ENCODE measurements at places on chromosomes 3 and 15.

- H3K27me3 ChIP-seq = peaks cover 6% of the 10 kb centered on the region
- no peak for DNase-seq
- H3K4me1 ChIP-seq = peaks cover 27% of the 10 kb centered on the region
- peaks cover 76% of the 10 kb centered on the region for H3K36me3 ChIP-seq
- peak overlapping the region; percentile 30 for H3K27ac ChIP-seq
Observed at GRCh38 chr15:85452436-85452835, 72.0 kb downstream of the AKAP13 start.

DNA sequence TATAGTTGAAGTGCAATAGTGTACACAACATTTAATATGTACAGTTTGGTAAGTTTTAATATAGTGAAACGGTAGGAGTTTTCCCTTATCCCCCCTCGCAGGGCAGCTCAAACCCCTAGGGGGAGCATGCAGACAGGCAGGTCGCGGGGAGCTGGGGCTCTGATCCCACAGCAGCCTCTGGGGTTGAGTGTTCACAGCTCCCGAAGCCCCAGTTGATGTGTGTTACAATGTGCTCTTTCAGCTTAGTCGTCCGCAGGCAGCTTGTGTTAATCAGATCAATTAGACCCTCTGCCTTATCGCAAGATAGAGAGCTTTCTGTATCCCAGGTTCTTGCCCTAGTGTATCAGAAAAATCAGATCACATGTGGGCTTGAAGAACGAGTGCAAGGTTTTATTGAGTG lies 143.1 kb upstream of the CHRNA7 start:
- H3K4me1 ChIP-seq = no peaks in the 10 kb centered on the region
- DNase-seq = peak; percentile 22
- H3K4me3 ChIP-seq = no peak overlapping the region

GRCh38 chr3:116260491-116260890 lies 184.8 kb downstream of the LSAMP start:
- DNase-seq = no peak
- no peaks in the 10 kb centered on the region for H3K36me3 ChIP-seq
- no peak overlapping the region for H3K27ac ChIP-seq
- no peaks in the 10 kb centered on the region for H3K27me3 ChIP-seq
- H3K4me3 ChIP-seq = no peak overlapping the region

DNA sequence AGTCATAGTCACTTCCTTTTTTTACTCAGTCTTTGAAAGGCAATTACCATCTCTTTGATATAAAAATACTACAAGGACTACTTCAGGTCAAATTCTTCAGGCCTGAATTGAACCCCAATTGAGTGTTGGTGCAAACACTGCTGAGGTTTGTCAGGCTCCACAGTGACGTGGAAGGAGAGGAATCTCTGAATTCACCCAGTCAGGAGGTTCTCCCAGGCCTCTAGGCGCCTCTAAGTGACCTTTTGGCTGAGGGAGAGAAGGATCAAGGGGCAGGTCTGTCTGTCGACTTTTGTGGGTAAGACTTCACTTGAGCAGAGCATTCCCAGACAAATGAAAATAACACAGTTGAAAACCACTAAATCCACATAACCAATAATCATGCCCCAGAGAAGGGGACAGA lies 227.6 kb upstream of the CHRNA7 start:
- no peak overlapping the region for H3K4me3 ChIP-seq
- H3K36me3 ChIP-seq = no peaks in the 10 kb centered on the region
- no peak for DNase-seq
- H3K27me3 ChIP-seq = peaks cover 14% of the 10 kb centered on the region
- H3K27ac ChIP-seq = peak overlapping the region; percentile 49
- peaks cover 46% of the 10 kb centered on the region for H3K4me1 ChIP-seq

- H3K4me1 ChIP-seq = peaks cover 6% of the 10 kb centered on the region
- no peak for DNase-seq
- no peak overlapping the region for H3K27ac ChIP-seq
- H3K36me3 ChIP-seq = no peaks in the 10 kb centered on the region
Observed at GRCh38 chr15:88012233-88012632, 244.3 kb downstream of the NTRK3 start.

GRCh38 chr15:66563126-66563525 lies 2.7 kb downstream of the LCTL start:
- DNase-seq = no peak
- no peaks in the 10 kb centered on the region for H3K36me3 ChIP-seq
- no peak overlapping the region for H3K4me3 ChIP-seq
- H3K27ac ChIP-seq = no peak overlapping the region
- peaks cover 38% of the 10 kb centered on the region for H3K4me1 ChIP-seq

- peak overlapping the region; percentile 11 for H3K27ac ChIP-seq
- DNase-seq = no peak
- no peak overlapping the region for H3K4me3 ChIP-seq
- no peaks in the 10 kb centered on the region for H3K36me3 ChIP-seq
Observed at GRCh38 chr3:160210799-160211221, 14.4 kb upstream of the C3orf80 start.

DNA sequence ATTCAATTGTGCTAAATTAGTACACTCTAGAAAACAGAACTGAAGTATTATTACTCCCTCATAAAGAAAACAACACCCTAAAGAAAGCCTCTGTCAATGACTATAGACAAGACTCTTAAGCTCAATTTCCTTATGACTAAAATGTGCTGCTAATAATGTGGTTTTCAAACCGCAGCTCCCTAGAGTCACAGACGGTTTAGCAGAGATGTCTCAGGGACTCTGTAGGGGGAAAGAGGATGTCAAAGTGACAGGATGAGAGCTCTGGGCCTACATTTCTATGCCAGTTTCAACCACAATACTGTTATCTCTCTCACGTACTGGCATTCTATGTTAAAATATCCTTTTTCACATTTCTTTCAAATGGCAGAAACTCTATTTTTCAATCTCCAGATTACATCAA lies 37.6 kb upstream of the WDR49 start:
- peaks cover 29% of the 10 kb centered on the region for H3K36me3 ChIP-seq
- no peak overlapping the region for H3K27ac ChIP-seq
- H3K4me3 ChIP-seq = no peak overlapping the region
- no peaks in the 10 kb centered on the region for H3K27me3 ChIP-seq
- DNase-seq = no peak

DNA sequence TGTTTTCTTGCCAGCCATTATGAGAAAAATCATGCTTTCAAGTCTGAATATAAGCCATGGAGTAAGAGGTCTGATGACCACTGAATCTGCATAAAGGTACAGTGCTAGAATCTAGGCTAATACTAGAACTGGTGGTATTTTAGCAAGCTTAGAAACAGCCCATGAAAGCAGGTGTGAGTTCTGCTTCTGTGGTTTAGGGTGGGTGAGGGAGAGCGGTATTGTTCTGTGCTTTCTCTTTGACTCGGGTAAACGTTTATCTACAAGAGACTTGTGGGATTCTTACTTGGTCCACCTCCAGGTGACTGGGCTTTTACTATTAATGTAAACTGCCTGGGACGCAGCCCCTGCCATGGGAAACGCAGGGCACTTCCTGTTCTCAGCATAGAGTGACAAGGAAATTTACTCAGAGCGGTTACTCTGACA lies 55.2 kb downstream of the PGPEP1L start:
- H3K36me3 ChIP-seq = peaks cover 51% of the 10 kb centered on the region
- no peak overlapping the region for H3K4me3 ChIP-seq
- peaks cover 20% of the 10 kb centered on the region for H3K4me1 ChIP-seq
- H3K27ac ChIP-seq = peak overlapping the region; percentile 74

DNA sequence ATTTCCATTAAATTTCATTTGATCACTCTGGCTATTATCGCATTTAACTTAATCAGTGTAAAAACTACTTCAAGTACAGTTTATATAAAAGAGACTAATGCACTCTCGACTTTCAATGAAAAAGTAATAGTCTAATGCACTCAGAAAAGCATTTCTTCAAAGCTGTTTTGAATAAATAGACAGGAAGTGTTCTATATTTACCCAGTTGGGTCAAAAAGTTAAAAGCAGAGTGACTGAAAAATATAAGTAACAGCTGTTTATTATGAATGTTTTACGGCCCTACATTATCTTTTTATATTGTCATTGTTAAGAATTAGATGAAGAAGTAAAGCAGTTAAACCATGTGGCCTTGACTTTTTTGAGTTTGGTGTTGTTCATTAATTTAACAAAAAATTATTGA lies 391.8 kb downstream of the ZPLD1 start:
- H3K4me3 ChIP-seq = no peak overlapping the region
- no peaks in the 10 kb centered on the region for H3K36me3 ChIP-seq
- DNase-seq = no peak
- peaks cover 3% of the 10 kb centered on the region for H3K27me3 ChIP-seq

DNA sequence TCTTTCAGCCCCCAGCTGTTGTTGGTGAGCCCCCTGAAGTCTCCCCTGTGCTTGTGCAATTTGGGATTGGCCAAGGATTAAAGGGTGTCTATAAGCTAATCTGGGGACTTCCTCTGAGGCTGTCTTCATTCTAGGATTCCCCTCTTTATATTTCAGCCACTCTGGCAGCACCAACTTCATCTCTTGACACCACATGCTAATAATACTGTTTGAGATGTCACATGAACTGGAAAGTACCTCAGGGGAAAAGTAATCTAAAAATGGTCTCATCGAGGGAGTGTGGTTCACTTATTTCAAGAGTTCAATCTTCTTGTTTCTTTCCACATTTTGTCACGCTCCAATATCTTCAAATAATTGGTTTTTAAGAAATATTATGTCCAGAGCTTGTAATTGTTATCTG lies 279.2 kb upstream of the TMC3 start:
- no peaks in the 10 kb centered on the region for H3K27me3 ChIP-seq
- no peak overlapping the region for H3K27ac ChIP-seq
- no peak for DNase-seq
- H3K4me3 ChIP-seq = no peak overlapping the region

DNA sequence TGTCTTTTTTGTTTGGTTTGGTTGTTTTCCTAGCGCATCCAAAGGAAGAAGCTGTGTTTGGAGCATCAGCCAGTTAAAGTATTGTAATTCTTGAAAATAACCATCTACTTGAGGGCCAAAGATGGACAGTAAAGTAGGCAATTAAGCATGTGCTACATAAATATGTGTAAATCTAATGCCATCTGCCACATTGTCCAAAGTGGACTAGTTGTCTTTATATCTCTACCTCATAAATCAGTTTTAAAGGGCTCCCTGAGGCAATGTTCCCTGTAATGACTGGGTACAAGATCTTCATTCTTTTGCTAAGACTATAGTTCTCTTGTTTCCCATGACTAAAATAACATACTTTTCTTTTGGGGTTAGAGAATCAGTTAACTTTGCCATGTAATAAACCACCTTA lies 460.0 kb upstream of the RARB start:
- H3K27me3 ChIP-seq = peaks cover 3% of the 10 kb centered on the region
- no peak for DNase-seq
- no peak overlapping the region for H3K27ac ChIP-seq
- H3K4me3 ChIP-seq = no peak overlapping the region
- H3K4me1 ChIP-seq = peaks cover 61% of the 10 kb centered on the region

GRCh38 chr15:50500352-50500751 lies 46.1 kb downstream of the USP50 start:
- DNase-seq = no peak
- no peak overlapping the region for H3K4me3 ChIP-seq

- no peak overlapping the region for H3K4me3 ChIP-seq
- H3K27ac ChIP-seq = no peak overlapping the region
- no peak for DNase-seq
- no peaks in the 10 kb centered on the region for H3K36me3 ChIP-seq
- H3K4me1 ChIP-seq = peaks cover 5% of the 10 kb centered on the region
Observed at GRCh38 chr3:61110576-61110975, 140.7 kb downstream of the FHIT start.

- no peak for DNase-seq
- no peaks in the 10 kb centered on the region for H3K36me3 ChIP-seq
- no peak overlapping the region for H3K27ac ChIP-seq
- peaks cover 15% of the 10 kb centered on the region for H3K4me1 ChIP-seq
- H3K27me3 ChIP-seq = no peaks in the 10 kb centered on the region
Observed at GRCh38 chr3:106126067-106126845, 257.4 kb upstream of the CBLB start.

DNA sequence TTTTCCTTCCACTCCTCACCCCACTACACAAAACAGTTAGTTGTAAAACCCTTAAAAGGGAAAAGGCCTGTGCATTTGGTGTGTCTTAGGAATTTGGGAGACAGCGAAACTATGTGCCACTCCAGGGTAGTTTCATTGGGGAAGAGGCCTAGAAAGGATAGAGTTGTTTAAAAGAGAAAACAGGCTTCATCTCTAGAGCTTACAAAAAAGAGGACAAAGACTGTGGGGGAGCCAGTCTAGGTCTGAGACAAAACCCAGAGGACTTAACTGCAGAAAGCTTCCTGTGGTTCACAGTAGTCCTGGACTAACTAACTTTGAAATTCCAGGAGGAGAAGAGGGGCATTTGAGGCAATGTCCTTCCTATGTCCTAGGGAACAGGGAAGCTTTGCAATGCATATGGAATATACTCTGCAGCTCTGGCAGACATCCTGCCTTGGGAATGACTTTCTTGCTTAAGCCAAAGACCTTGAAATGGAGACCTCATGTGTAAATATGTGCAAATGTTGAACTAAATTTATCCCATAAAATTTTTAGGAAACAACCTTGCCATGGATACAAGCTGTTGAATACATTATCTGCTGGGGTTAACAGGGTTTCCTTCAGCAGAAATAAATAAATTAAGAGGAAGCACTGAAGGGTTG lies 159.4 kb downstream of the LSAMP start:
- H3K27me3 ChIP-seq = no peaks in the 10 kb centered on the region
- H3K36me3 ChIP-seq = no peaks in the 10 kb centered on the region
- DNase-seq = no peak
- H3K4me1 ChIP-seq = peaks cover 7% of the 10 kb centered on the region

DNA sequence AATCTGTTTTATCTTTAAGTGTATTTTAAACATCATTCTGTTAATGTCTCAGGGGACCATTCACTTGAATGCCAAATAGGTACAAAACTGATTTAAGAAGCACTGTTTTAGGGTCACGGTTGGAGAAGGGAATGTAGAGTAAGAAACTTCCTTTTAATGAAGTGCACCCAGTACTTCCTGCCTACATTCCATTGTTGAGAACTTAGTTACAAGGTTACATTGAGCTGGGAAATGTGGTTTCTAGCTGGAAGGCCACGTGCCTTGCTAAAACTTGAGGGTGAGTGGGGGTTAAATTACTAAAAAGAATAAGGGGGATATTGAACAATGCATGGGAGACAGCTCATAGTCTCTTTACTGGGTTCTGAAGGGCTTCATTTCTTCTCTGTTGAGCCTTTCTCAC lies 78.3 kb upstream of the TBC1D5 start:
- H3K36me3 ChIP-seq = no peaks in the 10 kb centered on the region
- peaks cover 10% of the 10 kb centered on the region for H3K4me1 ChIP-seq
- no peak for DNase-seq

DNA sequence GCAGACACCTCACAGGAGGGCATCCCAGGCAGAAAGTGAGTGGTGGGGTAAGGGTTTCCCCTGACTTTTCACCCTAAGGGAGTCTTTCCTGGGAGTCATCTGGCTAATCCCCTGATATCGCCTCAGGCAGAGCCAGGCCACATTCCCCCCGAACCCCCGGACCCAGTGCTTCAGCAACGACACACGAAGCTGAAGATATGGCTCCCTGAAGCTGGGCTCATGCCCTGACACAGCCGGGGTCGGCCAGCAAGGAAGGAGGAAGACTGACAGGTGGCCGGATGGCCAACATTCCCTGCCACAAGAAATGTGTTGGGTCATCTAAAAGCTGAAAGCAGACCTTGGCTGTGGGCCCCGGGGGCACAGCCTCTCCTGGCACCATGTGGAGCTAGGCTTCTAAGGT lies 14.4 kb downstream of the CHST13 start:
- H3K27ac ChIP-seq = no peak overlapping the region
- no peak overlapping the region for H3K4me3 ChIP-seq
- DNase-seq = no peak
- H3K4me1 ChIP-seq = peaks cover 4% of the 10 kb centered on the region
- H3K27me3 ChIP-seq = peaks cover 33% of the 10 kb centered on the region
